Brain microvascular endothelial cell (primary cell): ENCODE measurements at places on chromosomes 6 and 20.
A peak's percentile ranks its signal among the peaks of the same experiment; 100 is the strongest.

GRCh38 chr6:150169609-150170008 lies 26.8 kb downstream of the PPP1R14C start:
- DNase-seq, result peak; percentile 5

DNA sequence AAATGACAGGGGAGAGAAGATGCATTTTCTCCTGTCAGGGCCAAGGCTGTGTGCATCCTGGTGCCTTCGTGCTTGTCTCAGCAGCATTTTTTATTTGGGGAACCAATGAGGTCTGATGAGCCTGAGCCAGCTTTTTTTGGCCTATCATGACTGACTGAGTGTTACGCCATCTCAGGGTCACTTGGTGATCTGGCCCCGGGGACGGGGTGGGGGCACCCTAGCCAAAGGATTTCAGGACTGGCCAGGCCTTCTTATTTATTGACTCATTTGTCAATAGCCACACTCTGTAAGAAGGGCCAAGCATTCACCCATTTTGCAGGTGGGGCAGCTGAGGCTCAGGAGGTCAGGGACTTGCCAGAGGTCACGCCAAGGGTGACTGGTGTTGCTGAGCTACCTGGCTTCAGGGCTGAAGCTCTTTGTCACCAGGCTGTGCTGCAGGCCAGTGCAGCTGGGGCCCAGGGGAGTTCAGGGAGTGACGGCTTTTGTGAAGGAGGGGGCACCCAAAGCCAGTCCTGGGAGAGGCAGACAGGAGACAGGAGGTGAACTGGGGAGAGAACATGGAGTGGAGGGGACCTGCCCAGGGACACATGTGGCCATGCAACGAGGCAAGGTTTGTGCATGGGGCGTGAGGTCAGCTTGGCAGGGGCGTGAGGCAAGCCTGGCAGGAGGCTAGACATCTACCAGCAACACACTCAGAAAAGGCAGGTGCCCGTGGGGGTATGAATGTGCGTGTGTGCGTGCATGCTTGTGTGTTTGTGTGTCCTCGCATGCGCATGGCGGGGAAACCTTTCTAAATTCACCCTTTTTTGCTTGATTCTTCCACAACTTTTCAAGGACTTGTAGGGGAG lies 31.1 kb downstream of the VSTM2L start:
- no peak for DNase-seq

DNA sequence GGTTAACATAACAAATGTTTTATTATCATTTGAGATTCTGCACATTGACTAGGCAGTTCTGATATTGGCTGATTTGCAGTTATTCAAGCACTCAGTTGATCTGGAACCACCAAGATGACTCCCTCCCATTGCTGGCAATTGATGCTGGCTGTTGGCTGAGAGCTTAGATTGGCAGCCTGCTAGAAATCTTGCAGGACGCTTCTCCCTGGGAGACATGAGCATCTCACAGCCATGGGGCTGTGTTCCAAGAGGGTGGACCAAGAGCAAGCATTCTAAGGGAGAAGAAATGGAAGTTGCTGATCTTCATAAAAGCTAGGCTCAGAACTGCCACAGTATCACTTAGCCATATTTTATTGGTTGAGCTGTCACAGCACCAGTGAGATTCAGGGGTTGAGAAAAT lies 233.4 kb upstream of the ID4 start:
- DNase-seq, result no peak

GRCh38 chr6:15412767-15413166 lies 166.9 kb downstream of the JARID2 start:
- DNase-seq, result no peak

GRCh38 chr20:49854190-49854875 lies 41.7 kb downstream of the SLC9A8 start:
- no peak for DNase-seq

- peak; percentile 49 for DNase-seq
These were observed 990 bp downstream of the BPI start for GRCh38 chr20:38304845-38305447.

DNA sequence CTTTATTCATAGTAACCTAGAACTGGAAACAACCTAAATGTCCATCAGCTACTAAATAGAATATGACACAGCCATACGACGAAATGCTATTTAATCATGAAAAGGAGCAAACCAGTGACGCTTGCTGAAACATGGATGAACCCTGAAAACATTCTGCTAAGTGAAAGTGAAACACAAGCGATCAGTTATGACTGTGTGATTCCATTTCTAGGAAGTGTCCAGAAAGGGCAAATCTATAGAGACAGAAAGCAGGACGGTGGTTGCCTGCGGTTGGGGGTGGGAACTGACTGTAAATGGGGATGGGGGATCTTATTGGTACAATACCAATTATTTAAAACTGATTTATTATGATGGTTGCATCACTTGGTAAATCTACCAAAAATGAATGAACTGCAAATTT lies 126.8 kb downstream of the IPCEF1 start:
- DNase-seq, result no peak

GRCh38 chr20:23419995-23420901 lies 1.0 kb downstream of the NAPB start:
- DNase-seq, result peak; percentile 47

DNA sequence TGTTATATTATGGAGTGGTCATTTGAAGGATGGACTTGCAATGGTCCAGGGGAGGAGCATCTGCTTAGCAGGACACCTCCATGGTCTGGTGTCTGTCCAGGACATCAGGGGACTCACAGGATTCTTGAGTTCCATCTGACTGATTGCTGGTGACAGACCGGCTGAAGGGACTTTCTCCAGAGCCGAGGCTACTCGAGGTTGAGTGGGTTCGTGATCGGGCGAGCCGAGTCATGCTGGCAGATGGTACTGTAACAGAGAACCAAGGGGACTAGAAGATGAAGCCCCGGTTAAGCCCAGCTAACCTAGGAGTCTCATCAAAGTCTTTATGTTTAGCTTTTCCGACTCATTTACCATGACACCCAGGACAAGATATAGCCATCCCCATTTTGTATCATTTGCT lies 7.5 kb upstream of the SLA2 start:
- DNase-seq, result no peak

GRCh38 chr6:83592770-83593394 lies 80.5 kb downstream of the PRSS35 start:
- peak; percentile 17 for DNase-seq

GRCh38 chr6:85449388-85449817 lies 480 bp upstream of the NT5E start:
- DNase-seq, result peak; percentile 85

DNA sequence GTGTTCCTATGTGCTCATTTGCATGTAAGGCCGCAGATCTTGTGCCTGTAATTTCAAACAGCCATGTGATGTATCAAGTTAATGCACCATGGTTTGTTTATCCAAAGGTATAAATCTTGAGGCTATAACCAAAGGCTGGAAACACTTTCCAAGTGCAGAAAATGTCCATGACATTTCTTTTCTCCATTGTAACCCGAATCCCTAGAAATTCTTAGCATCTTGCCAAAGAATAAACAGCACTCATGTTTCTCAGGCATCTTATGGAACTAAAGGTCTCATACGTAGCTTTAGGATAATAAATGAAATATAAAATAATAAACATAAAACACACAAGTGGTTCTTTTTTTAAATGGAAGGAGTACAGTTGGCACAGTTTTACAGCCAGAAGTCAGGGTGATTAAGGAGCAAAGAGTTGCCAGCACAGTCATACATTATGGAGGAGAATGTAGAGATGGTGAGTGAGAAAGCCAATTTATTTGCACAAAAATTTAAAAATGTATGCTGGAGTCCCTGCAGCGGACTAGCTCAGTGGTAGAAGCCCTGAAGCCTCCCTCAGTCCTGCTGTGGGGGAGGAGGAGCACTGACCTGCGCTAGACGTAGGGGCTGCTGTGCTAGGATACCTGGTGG lies 18.0 kb downstream of the CDH26 start:
- DNase-seq, result no peak

GRCh38 chr6:158311193-158311592 lies 1.1 kb upstream of the TULP4 start:
- no peak for DNase-seq

GRCh38 chr20:18055261-18055660 lies 2.5 kb downstream of the OVOL2 start:
- DNase-seq, result no peak

- DNase-seq, result no peak
These were observed 222.8 kb upstream of the DTNBP1 start for GRCh38 chr6:15885624-15886023.

- no peak for DNase-seq
These were observed 138.3 kb downstream of the IPCEF1 start for GRCh38 chr6:154218301-154218700.

DNA sequence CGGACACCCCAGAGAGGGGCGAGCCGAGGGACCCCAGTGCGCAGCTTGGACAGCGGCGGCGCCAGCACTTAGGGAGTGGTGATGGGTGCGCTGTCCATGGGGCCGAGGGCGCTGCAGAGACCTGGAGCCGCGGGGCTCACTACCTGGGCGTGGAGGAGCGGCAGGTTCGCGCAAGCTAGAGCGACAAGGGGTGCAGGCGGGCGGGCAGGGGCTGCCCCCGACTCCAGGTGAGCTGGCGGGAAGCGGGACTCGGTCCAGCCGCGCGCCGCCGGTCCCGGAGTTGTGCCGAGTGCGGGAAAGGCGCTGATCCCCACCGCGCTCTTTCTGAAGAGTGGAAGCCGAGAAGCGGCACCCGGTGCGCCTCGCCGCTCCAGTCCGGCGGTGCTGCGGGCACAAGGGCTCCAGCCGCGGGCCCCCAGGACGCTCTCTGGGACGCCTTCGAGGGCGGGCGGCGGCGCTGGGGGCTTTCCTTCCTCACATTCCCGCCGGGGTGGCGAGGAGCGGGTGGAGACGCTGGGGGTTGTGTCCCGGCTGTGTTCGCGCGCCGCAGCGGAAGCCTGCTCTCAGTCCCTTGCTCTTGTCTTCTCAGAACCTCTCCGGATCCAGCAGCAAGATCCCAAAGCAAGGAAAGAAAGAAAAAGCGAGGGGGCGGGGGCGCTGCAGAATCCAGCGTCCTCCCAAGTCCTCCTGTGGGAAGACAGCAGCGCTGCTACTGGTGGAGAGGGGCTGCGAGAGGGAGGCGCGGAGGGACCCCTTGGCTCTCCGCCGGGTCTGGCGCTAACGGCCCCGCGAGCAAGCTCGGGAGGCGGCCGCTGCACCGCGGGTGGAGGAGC lies at the start of gene B3GAT2:
B3GAT2 (minus strand) TSS at position 610 of the 833 bp plus-strand sequence. CDS start 631 bp downstream, outside the sequence.
- DNase-seq, result no peak

DNA sequence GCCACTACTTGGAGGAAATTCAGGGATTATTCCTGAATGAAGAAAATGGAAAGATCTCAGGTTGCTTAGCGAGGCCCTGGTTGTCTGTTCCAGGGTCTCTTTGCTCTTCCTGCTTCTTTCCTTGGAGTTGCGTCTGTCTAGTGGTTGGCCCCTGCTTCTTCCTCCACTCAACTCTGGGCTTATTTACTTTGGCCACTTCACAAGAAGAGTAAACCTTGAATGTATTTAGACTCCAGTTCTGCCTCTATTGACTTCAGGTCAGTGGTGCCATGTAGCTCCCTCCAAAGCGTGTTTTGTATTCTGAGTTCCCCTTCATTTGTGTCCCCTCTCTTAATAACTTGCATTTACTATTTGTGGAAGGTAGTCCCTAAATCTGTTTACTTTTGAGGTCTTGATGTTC lies 456.5 kb downstream of the UTRN start:
- no peak for DNase-seq

GRCh38 chr20:4104842-4105241 lies 89.5 kb upstream of the RNF24 start:
- no peak for DNase-seq

DNA sequence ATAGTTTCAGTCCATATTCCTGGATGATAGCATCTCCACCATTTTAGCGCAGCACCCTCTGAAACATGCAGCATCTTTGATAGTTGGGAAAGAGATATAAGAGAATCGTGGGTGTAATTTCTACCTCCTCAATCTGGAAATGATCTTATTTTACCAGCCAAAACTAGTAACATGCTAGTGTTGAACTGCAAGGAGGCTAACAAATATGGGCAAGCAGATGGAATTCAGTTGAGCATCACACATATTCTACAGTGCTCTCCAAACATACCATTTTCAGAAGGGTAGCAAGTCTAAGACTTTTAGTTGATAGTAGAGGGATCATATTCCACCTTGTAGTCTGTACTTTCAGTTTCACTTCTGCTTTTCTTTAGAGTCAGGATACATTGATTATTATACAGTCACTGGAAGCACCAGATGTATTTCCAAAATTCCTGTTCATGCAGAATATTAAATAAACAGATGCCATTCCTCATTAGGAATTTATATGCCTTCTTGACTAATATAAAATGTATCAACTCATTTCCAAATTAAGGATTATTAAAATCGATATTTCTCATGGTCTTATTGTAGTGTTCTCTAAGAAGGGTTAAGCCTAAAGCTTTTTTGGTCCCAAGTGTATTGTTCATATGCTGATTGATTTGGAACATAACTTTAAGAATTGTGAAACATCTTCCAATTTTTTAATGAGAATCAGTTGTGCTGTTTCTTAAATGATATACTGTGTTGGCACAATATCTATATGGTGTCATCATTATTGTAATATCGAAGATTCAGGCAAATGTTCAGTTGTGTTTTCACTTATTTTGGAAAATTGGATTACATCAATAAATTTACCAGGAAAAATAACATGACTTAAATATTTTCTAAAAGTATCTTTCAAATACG lies 362.0 kb downstream of the CENPW start:
- no peak for DNase-seq

DNA sequence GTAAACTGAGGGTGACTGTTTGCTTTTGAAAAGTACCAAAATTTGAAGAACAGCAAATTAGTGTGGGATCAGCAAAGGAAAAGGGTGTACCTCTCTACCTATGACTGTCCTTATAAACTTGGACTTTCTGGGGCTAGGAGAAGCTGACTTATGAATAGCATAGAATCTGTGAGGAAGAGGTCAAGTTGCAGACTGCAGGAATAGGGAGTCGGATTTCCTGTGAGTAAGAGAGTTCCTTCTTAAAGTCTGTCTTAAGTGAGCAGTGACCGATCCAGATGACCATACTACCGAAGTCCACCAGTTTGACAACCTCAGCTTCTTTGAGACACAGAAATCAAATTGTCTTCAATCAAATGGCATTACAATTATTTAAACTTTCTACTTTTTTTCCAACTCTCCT lies 708.7 kb downstream of the UTRN start:
- peak; percentile 20 for DNase-seq

DNA sequence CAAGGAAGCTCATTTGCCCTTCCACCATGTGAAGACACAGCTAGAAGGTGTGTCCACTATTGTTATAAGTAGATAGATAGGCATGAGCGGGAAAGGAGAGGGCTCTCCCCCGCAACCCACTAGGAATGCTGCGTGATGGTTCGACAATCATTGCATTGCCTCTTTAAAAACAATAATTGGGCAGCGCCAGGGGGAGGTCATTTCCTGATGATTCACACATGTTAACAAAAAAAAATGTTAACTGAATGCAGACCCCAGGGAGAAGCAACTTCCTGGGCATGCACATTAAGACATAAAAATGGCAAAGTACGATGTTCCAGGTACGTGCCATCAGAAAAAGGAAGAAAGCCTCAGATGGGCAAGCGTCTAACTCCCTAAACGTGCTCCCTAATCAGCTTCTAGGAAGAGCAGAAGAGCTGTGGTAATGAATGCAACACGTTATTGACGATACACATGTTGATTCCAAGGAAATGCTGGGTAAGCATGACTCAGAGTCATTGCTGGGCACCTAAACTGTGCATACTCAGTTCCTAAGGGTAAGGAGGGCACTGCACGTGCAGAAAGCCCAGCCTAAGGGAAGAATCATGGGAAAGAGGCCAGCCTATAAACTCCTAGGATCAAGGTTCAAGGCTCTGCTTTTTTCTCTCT lies 113.7 kb downstream of the FAM217A start:
- DNase-seq, result no peak

- DNase-seq, result no peak
These were observed 430 bp upstream of the SOX18 start for GRCh38 chr20:64049878-64050260.

GRCh38 chr6:24139080-24139479 lies 13.1 kb downstream of the NRSN1 start:
- DNase-seq, result no peak
